ENCODE measurements at places on chromosomes 5 and 9.

- DNase-seq, result no peak
Observed at GRCh38 chr9:94480205-94480604, 74.7 kb upstream of the PCAT7 start.

DNA sequence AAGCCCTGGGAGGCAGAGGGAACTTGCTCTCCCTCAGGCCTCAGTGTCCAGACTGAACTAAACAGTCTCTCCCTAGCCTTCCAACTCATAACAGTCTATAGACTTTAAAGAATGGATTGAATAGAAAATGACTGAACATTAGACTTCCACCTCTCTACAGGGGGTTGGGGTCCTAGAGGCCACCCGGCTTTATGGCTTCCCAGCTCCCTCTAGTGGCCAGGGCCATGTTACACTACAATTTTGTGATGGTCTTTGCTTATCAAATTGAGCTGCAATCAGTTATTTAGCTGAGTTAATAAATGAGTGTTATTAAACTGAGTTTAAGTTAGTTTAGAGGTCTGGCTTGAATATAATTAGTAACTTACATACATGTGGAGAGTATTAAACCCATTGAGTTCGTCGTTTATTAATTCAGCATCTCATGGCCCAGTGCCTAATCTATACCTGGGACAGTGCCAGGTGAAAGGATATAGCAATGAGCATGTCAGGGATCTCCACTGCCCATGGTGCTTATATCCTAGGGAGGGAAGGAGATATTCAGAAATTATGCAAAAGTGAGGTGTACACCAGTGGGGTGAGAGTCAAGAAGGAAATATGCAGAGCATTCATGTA, 105.2 kb downstream of the SH3TC2 start:
- DNase-seq, result peak; percentile 8

DNA sequence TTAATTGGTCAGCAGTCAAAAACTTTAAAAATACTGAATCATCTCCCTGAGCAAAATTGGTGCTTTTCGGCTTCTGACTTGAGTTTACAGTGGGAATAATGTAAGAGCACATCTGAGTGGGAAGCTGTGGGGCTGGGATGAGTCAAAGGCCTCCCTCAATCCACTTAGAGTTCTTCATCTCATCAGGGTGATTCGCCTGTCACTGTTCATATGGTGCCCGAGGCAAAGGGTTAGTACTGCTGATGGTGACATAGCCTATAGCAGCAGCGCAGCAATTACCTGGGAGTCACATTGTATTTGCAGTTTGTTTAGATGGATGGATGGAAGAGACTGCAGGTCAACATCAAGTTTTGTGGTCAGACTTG, 113.8 kb upstream of the ZNF608 start:
- DNase-seq, result no peak

DNA sequence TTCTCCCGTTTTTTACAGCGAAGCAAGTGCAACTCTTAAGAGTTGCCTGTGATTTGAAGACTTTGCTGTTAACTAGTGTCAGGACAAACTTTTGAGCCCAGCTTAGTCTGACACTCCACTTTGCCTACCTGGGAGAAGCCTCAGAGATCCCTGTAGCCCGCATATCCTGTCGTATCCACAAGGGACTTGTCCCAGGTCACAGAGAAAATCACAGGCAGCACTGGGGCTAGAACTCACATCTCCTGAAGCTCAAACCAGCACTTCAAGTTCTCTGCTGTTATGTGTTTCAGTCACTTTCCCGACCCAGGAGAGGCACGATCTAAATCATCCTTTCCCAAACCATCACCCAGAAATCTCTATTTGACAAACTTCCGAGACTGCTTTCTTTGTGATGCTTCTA, 584.5 kb downstream of the ACTL7B start:
- no peak for DNase-seq

- no peak for DNase-seq
Observed at GRCh38 chr5:117463881-117464570, 889.4 kb upstream of the SEMA6A start.

- DNase-seq, result no peak
Observed at GRCh38 chr5:164784230-164784629, 1278.8 kb downstream of the MAT2B start.

DNA sequence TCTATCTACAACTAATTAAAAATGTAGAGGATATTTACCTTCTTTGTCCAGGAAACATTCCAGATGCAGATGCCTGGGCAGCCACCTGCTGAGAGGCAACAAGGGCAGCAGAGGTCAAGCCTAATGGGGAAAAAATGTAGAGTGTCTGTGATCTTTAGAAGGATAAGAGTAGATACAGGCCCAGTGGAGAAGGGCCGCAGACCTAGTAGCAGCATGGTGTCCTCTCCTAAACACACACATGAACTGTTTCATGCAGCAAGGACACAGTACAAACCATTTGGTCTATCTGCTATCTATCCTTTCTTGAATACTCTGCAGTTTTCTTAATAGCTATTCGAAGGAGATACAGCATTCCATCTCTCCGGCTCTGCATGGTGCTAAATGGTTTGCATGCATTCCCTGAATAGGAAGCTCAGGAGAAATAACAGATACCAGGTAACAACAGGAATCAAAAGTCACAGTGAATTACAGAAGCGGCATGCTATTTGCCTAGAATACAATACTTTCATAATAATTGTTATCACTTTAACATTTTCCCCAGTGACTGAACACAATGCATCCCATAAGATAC, 107.3 kb downstream of the ZNF608 start:
- DNase-seq, result no peak

DNA sequence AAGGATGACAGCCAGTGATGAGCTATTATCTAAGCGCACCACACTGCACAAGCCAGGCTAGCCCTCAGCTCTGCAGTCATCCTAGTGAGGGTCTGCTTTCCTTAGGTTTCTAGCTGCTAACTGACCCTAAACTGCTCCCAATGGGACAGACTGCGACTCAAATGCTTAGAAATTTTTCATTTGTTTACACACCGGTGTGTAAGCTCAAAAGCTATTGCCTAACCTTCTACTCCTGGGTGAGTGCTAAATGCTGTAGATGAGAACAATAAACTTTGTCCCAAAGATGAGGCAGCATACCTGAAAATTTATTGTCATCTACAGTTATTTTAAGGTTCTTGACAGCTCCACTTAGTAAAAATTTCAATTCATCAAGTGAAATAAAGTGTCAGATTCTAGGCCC, 311.4 kb downstream of the TMEM167A start:
- no peak for DNase-seq

DNA sequence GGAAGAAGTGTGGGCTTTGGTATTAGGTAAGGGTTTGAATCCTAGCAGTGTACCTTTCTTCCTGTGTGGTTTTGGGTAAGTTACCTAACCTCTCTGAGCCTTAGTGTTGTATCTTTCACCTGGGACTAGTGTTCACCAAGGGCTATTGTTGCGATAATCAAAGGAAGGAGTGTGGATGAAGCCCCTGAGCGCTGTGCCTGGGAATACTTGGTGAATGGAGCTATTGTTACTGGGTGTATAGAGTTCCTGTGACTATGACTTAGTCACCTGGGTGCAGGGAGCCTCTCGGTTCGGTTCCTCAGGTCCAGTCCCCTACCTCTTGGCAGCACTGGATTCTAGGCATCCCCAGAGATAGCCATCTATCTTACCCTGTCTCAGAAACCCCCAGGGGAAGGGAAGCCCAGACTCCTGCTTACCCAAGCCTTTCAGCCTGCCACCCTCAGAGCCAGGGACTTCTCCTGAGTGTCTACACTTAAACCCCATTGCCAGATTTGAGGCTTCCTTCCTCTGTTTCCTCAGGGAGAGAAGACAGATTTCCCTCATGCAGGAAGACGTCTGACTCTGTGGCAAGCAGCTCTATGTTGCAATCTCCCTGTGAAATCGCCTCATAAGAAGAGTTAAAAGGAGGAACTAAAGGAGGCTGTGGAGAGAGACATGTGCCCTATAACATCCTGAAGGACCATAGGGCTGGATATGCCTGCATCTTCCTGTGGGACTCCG, 181.0 kb upstream of the PITX1 start:
- DNase-seq, result no peak

GRCh38 chr9:70080481-70081119, 37.0 kb downstream of the MAMDC2 start:
- no peak for DNase-seq

Measured in activated T-cell treated with anti-CD3 and anti-CD28 coated beads for 1 hour (primary cell).